Skin of body (tissue), 3 donors: ENCODE measurements at places on chromosomes 16 and 17.

DNA sequence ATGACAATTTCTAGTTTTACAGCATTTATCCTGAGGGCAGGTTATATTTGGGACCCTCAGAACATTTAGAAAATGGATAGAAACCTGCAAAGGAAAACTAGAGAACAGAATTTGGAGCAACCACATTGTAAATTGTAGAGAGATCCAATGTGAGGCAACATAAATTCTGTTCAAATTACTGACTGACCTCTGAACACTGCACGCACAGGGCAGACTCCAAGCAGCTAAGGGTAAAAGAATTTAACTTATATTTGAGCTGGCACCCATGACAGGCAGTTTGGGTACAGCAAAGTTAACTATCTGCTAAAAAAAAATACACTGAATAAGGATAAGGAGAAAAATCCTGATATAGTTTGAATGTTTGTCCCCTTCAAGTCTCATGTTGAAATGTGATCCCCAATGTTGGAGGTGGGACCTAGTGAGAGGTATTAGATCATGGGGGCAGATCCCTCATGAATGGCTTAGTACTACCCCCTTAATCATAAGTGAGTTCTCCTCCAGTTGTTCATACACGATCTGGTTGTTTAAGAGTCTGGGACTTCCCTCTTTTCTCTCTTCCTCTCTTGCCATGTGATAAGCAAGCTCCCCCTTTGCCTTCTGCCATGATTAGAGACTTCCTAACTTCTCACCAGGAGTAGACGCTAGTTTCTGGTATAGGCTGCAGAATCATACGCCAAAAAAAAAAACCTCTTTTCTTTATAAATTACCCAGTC lies 75.7 kb downstream of the FBXL20 start:
- no peak for DNase-seq

DNA sequence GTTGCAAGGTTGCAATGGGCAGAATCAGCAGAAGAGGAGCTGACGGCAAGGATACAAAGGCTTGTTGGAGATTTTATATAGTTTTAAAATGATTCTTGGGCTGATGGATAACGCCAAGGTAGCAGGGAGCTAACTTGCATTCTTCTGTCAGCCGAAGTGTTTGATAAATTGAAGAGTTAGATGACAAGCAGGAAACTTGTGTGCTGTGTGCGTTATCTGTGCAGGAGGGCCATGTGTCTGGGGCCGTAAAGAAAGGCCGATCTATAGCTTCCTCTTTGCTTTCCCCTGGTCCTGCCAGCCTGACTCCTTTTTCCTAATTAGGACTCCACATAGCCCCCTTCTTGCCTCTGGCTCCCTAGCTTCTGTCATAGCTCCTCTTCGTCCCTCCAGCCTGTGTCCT lies 6.7 kb upstream of the WWOX start:
- no peak for DNase-seq

DNA sequence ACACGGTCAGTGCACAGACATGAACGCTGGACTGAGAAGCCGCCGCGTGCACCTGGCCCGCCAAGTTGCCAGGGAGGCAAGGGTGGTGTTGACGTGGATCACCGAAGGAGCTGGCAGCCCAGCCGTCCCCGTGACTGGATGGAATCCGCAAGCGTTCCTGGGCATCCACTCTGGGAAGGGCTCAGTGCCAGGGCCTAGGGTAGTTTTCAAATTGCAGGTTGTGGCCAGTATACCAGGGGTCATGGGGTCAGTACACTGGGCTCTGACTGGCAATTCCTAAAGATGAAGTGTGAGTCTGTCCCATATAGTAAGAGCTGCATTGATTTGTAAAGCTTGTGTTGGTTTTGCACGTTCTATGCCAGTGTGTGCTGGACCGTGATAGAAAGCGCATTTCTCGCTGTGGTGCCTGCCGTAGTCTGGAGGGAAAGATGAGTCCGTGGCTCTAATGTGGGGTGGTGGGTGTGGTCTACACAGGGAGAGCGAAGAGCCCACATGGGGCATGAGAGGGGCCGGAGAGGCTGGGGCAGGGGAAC lies 21.1 kb upstream of the METRNL start:
- DNase-seq: no peak

DNA sequence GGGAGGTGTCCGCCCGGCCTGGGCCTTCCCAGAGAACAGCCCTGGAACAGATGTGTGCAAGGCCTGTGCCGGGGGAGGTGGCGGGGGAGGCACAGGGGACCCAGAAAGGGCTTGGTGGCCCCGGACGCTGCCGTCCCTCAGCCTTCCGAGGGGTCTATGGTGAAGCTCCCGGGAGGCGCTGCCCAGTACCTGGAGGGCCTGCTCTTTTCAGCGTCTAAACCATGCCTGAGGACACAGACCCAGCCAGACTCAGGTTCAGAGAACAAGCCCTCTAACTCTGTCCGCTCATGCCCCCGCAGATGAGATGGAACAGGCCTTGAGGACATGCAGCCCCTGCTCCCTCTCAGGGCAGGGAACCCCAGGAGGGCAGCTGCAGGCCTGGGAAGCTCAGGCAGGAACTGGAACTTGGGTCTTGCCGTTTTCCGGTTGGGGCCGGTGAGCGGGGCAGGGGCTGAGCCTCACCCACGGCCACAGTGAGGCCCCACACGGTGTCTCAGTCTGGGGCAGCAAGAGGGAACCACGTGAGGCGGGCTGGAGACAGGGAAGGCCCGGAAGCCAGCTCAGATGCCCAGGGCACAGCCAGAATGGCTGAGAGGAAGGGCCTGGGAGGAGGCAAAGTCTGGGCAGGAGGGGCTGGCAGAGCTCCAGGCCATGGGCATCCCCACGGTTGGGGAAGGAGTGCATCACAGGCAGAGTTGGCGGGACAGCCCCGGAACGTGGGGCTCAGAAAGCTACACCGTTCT lies 12.5 kb downstream of the SLC16A3 start:
- DNase-seq: no peak

DNA sequence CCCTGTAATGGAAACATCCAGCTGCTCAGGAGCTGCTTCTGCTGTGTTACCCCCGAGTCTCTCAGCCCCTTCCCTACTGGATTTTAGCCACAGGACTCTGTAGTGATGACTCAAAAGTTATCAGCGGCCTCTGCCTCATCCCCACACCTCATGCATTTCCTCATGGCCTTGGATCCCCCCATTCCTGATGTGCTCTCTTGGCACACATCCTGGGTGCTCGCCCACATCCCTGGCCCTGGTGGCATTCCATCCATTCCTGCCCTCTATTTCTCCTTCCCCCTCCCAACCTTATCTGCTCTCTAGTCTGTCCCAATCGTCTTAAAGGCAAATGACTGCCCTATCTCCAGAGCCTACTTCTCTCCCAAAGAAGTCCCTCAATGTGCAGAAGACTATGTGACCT lies 24.6 kb downstream of the MARF1 start:
- DNase-seq: no peak

- DNase-seq: no peak
Measured at GRCh38 chr17:67137026-67137370, 92.6 kb downstream of the CACNG1 start.

DNA sequence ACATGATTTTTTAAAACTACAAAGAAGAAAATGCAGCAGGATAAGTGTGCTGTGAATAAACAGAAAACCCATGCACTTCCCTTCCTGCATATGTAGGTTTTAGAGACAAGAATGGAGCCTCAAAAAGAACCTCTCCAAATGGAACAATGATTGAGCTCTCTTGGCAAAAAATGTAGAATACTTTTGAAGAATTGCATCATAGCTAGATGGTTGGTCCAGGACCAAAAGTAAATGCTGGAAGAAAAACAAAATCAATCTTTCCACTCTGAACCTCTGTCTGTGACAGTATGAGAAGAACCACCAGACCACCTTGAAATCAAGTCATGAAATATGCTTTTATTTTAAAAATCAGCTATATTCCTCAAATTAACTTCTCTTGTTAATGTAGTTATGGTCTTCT lies 17.5 kb downstream of the HELZ start:
- DNase-seq: no peak

DNA sequence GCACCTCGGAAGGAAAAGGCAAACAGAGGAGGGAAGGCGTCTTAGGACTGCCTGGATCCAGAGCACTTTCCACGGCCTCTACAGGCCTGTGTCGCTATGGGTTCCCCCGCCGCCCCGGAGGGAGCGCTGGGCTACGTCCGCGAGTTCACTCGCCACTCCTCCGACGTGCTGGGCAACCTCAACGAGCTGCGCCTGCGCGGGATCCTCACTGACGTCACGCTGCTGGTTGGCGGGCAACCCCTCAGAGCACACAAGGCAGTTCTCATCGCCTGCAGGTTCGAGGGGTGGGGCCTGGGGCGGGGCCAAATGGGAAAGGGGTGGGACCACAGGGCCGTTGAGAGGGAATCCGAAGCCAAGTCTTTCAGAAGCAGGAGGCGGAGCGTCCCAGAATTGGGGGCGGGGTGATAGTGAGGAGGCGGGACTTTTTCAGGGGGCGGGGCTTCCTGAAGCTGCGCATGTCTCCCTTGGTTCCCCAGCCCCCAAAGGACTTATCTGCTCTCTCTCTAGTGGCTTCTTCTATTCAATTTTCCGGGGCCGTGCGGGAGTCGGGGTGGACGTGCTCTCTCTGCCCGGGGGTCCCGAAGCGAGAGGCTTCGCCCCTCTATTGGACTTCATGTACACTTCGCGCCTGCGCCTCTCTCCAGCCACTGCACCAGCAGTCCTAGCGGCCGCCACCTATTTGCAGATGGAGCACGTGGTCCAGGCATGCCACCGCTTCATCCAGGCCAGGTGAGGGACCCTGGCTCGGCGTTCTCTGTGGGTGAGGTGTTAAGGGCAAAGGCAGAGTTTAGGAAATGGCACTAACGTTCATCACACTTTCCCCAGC lies 939 bp downstream of the BCL6B start:
- DNase-seq: peak; percentile 66

- DNase-seq: no peak
Measured at GRCh38 chr16:30439720-30440348, 5.8 kb downstream of the SEPHS2 start.

DNA sequence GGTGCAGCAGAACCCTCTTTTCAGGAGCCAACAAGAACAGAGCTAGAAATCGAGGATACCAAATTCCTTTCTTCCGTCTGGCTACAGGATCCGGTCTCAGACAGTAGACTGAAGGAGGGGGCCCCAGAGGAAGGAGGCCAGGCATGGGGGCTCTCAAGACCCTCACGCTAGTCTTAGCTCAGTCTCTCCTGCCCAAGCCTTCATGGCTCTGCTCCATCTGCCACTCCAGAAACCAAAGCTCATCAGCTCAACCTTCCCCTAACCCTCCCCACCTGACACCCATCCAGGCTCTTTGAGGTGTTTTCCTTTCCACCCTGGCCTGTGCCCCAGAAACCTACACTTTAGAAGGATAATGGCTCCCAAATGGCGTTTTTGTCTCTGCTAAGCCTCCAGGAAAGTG lies 6.2 kb upstream of the TMEM92 start:
- DNase-seq: peak; percentile 83

DNA sequence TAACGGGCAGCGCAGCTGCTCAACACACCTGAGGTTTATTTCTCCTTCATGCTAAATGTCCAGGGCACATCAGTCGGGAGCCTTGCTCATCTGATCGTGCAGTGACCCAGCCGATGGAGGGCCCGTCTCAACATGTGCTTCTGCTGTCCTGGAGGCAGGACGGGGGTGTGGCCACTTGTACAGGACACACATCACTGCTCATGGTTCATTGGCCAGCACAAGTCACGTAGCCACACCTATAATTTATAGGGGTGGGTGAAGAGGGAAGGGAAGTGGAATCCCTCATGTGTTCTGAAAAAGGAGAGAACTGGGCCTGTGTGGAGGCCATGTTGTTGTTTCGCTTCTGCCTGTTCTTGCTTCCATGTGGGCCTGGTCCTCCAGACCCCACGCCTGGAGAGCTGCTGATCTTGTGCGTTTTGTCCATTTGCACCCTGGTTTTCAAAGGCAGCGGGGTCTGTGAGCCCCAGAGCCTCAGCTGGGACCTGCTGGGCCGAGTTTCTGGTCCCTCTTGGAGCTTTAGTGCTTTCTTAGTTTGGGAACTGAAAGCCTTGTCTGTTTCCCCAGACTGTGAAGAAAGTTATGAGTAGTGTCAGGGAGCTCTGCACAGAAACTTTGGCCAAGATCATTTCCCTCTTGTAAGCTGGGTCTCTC lies 60.5 kb downstream of the CMIP start:
- DNase-seq: no peak

- no peak for DNase-seq
Measured at GRCh38 chr17:64598672-64599071, 63.4 kb downstream of the SMURF2 start.

DNA sequence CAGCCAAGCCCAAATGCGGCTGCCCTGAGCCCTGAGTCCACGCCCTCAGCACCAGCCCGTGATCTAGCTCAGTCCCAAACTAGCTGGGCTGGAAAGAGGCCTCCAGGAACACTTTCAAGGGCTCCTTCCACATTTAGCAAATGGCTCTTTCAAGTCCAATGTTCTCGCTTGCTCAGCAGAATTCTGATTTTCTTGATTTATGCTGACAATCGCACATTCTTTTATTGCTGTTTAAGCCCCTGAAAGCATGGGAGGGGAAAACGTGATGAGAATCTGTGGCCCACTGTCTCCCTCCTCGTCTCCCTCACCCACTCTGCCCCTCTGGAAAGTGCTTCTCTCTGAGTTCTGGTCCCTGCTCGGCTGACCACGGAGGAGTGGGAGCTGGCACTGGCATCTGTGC lies 293.8 kb downstream of the FOXL1 start:
- no peak for DNase-seq

GRCh38 chr16:48053418-48053745 lies 102.4 kb downstream of the ABCC12 start:
- no peak for DNase-seq

- DNase-seq: no peak
Measured at GRCh38 chr17:78924481-78925151, 571 bp downstream of the TIMP2 start.

DNA sequence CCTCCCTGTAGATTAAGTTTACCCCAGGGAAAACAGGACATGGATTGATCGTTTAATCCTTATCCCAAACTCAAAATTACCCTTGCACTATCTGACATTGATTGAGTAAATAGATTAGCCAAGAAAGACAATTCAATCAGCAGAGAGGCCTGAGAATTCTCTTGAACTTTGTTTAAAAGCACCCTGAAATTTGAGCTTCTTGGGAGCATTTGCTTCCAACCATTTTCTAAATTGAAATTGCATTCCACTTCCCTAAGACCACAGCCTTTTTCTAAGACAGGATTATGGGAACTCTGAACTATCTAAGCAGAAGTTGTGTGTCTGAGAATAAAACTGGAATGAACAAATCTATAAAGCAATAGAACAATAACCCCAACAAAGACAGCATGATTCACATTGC lies 76.6 kb upstream of the TNRC6A start:
- no peak for DNase-seq

DNA sequence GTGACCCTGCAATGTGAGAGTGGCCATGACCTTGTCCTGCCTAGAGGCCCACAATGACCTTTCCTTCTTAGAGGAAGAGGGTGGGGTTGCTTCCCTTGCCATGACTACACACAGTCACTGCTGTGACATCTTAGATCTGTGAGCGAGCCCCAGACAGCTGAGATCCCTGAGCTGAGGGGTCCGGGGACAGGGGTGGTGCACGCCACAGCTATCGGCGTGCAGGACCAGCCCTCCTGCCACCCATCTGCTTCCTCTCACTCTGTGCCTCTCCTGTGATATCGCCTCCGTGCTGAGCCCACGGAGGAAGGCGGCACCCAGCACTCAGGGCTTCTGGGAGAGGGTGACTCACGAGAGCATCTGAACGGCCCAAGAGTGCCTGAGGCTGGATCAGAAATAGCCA lies 35.2 kb downstream of the KIAA0513 start:
- no peak for DNase-seq

- no peak for DNase-seq
Measured at GRCh38 chr17:78208486-78208885, 5.6 kb upstream of the BIRC5 start.

GRCh38 chr17:48026502-48027321 lies 10.9 kb downstream of the COPZ2 start:
- peak; percentile 78 for DNase-seq

GRCh38 chr16:57866529-57866918 lies 64.2 kb upstream of the KIFC3 start:
- DNase-seq: no peak

GRCh38 chr17:75350706-75351105 lies 54.8 kb downstream of the GRB2 start:
- DNase-seq: no peak
